NCI-H1105 (cell line): ENCODE measurements at places on chromosomes 4 and X.

- no peak for DNase-seq
Measured at GRCh38 chr4:8384397-8385060, 56.0 kb downstream of the ACOX3 start.

DNA sequence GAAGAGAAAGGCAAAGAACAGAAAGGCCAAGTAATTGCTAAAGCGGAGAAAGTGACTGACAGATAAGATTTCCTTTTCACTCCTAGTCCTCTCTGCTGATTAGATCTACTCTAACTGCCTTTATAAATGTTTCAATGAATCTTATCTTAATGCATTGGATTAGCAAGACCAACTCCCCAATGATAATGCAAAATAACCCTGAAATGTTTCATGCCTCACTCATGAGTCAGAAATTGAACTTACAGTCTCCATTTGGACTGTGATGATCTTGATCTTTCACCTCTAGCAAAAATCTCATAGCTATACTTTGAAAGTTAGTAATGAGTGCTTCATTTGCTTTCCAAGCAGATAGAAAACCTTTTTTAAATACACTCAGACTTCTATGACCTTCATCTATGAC is 26.5 kb downstream of the SLC10A7 start:
- DNase-seq = no peak

GRCh38 chr4:84492290-84492689 is 6.8 kb downstream of the NKX6-1 start:
- DNase-seq = no peak

DNA sequence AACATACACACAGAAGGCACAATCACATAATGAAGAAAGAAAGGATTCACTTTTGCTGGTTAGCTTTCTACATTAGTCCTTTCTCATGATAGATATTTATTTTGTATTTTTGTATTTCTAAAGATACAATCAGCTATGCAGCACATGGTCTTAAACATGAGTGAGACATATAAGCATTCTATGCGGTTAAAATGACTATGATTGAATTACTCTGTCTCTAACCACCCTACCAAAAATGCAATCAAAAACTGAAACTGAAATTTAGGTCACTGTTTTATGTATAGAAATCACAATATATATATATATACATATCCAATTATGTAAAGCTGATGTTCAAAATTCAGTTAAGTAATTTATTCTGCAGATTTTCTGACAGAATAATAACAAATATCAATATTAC is 21.9 kb downstream of the CXXC4 start:
- DNase-seq = no peak

DNA sequence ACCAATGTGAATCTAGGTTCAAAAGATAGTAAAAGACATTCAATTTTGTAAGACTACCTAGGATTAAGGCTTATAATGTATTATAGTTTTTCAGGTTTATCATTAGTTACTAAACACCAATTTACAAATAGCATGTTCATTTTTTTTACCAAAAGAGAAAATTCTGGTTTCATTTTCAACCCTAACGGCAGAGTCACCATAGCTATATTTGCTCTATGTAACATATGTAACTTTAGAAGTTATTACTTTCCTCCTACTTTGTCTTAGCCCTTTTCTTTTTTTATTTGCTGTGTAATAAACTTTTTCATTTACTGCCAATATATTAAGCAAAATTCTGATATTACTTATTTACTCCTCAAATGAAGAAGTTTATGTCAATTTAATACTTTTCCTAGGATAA is 639.6 kb downstream of the ARAP2 start:
- no peak for DNase-seq

- no peak for DNase-seq
Measured at GRCh38 chrX:119226446-119226845, 9.6 kb upstream of the PGRMC1 start.
